ENCODE measurements at places on chromosomes 7 and 10. TPM values are rescaled to one million over a fixed set of nuclear protein-coding genes. Genes with fewer than 3 reads are reported as not detected.

The GPR15LG gene
- total RNA-seq: not detected

The XRCC2 gene
- total RNA-seq: 0.26 TPM

The PLAU gene
- 63.4 TPM for total RNA-seq

The STEAP1B gene
- total RNA-seq: 21.0 TPM

The HDAC9 gene
- total RNA-seq: 3.5 TPM

The TRIM4 gene
- 23.3 TPM for total RNA-seq

The HMX2 gene
- not detected for total RNA-seq

The GFRA1 gene
- total RNA-seq: under 0.01 TPM

The DENND2A gene
- 38.6 TPM for total RNA-seq

The PAX4 gene
- not detected for total RNA-seq

The CPED1 gene
- total RNA-seq: 36.9 TPM

The RBP3 gene
- total RNA-seq: not detected

The FBXL13 gene
- 2.1 TPM for total RNA-seq

The MYO3A gene
- total RNA-seq: not detected

The LIPK gene
- total RNA-seq: not detected

The METTL27 gene
- total RNA-seq: 11.8 TPM

The FXYD4 gene
- not detected for total RNA-seq

The PVRIG gene
- total RNA-seq: not detected

The MMD2 gene
- not detected for total RNA-seq

The MYO1G gene
- under 0.01 TPM for total RNA-seq

The OR6B1 gene
- not detected for total RNA-seq

The KCTD7 gene
- total RNA-seq: 11.5 TPM

The LIMK1 gene
- 38.8 TPM for total RNA-seq

The SLC13A4 gene
- 0.16 TPM for total RNA-seq

The TAX1BP1 gene
- 86.7 TPM for total RNA-seq

The TRPV5 gene
- not detected for total RNA-seq

The THSD7A gene
- 1.1 TPM for total RNA-seq

The FRA10AC1 gene
- 6.1 TPM for total RNA-seq

The LRRN3 gene
- 1.4 TPM for total RNA-seq

The GJD4 gene
- not detected for total RNA-seq

The SLC26A3 gene
- not detected for total RNA-seq

The TRIM73 gene
- 0.94 TPM for total RNA-seq

The PRKG1 gene
- 39.7 TPM for total RNA-seq
